ENCODE measurements at places on chromosomes 1 and 21.

- DNase-seq = no peak
Observed at GRCh38 chr1:247337250-247337746, 5.6 kb upstream of the ZNF496 start.

- DNase-seq = no peak
Observed at GRCh38 chr1:45654540-45655280, 30.9 kb upstream of the CCDC17 start.

DNA sequence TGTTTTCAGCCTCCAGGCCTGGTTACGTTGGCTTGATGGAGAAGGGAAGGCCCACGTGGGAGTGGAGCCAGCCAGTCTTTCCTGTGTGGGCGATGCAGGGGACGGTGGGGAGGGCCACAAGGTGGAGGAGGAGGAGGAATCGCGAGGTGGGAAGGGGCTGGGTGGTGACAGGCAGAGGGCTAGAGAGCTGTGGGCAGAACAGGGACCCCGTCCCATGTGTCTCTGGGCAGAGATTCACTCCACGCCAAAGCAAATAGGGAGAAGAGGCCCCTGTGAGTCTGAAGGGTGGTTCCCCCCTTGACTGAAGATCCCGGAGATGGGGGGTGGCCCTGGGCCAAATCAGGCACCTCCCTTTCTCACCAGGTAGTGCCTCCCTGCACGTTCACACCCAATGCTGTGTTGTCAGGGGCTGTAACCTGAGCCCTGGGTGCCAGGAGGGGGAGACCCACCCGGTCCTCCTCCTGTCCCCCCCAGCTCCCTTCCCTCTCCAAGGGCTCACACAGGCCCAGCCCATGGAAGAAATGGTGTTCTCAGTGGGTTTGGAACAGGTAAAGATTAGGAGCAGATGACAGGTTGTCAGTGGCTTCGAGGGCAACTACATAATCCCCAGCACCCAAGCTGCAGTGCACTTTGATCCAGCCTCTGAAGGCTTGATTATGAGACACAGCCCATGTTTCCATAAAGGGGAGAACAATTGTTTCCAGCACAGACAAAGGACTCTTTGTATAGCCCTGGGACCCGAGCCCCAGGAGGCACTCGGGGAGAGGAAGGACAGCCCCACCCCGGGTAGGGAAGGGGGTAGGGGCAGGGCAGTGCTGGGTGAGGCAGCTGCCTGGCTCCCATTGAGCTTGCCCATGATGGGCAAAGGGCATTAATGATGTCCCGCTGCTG, 37.7 kb upstream of the GPR37L1 start:
- DNase-seq = no peak

DNA sequence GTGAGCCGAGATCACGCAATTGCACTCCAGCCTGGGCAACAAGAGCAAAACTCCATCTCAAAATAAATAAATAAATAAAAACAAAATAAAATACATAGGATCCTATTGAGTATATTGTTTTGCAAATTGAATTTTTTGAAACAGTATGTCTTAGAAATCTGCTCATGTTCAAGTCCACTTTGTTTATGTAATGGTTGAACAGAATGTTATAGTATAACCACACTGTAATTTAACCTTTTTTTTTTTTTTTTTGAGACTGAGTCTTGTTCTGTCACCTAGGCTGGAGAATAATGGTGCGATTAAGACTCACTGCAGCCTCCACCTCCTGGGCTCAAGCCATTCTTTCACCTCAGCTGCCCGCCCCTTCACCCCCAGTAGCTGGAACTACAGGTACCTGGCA, 31.4 kb downstream of the PARK7 start:
- no peak for DNase-seq

DNA sequence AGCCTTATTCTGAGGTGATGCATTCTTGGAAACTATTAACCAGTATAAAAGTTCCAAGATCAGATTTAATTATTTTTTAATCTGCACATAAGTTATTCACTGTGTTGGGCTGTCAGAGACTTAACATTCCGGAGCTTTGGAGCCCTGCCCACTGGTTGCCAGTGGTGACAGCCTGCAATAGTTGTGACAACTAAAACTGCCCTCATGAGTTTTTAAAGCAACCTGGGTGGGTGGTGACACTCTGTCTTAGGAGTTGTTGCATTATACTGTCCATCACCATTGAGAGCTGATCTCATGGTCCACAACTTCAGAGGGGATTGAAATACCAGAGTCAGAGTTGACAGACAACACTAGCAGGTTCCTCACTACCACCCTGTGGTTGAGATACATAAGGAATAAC, 653.9 kb upstream of the USP24 start:
- no peak for DNase-seq

GRCh38 chr1:105632342-105633196, 1423.9 kb upstream of the PRMT6 start:
- no peak for DNase-seq

- DNase-seq = no peak
Observed at GRCh38 chr1:182139496-182139895, 78.0 kb upstream of the ZNF648 start.

GRCh38 chr1:159970932-159971342, 16.9 kb upstream of the SLAMF9 start:
- DNase-seq = no peak

GRCh38 chr1:111449703-111450017, 396 bp downstream of the ATP5PB start:
- DNase-seq = no peak

DNA sequence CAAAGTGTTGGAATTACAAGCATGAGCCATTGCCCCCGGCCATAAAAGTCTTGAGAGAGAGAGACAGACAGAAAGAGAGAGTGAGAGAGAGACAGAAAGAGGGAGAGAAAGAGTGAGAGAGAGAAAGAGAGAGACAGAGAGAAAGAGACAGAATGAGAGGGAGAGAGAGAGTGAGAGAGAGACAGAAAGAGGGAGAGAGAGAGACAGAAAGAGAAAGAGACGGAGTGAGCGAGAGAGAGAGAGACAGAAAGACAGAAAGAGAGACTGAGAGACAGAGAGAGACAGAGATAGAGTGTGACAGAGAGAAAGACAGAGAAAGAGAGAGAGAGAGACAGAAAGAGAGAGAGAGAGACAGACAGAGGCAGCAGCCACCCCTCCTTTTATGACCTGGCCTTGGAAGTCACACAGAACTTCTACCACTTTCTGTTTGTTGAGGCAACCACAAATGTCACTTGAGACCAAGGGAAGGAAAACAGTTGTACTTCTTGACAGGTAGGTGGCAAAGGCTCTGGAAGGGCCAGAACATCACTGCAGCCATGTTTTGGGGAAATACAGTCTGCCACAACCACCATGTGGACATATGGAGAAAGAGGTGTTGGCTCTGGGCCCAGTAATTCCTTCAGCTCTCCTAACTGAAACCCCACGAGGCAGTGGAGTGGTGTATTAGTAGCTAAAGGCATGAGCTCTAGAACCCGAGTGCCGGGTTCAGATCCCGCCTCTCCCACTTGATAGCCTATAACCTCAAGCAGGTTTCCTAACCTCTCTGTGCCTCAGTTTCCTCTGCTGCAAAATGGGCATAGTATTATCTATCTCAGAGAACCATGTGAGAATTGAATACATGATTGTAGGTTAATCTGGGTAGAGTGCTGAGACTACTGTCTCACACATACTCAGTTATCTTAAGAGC, 50.6 kb downstream of the TNFRSF8 start:
- DNase-seq = no peak

DNA sequence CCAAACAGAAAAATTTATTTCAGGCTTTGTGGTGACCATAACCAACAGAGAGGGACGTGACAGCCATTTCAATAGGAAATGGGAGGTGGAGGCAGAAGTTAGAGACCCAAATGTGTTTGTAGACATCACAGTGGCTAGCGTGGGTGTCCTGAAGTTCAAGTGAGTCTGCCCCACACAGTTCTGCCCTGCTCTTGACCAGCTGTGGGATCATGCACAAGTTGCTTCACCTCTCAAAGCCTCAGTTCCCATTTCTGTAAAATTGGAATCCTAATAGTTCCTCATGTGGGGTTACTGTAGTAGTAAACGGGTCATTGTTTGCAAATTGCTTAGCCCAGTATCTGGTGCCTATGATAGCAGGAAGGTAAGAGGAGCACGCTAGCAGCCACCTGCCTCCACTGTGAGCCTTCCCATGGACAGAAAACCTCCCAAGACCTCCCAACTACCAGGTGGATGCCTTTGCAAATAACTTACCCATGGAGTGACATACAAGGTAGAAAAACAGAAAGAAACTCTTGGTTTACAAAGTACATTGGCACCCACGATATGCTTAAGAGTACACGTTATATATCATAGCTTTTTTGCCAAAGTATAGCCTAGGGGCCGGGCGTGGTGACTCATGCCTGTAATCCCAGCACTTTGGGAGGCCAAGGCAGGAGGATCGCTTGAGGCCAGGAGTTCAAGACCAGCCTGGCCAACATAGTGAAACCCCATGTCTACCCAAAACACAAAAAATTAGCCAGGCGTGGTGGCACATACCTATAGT, 29.1 kb downstream of the FHAD1 start:
- DNase-seq = no peak

- DNase-seq = no peak
Observed at GRCh38 chr1:46764402-46764801, 34.4 kb upstream of the CYP4B1 start.

- no peak for DNase-seq
Observed at GRCh38 chr1:154453574-154454352, 48.3 kb upstream of the TDRD10 start.

- no peak for DNase-seq
Observed at GRCh38 chr1:227092069-227092468, 152.0 kb downstream of the COQ8A start.

GRCh38 chr1:63413394-63413793, 46.0 kb downstream of the ALG6 start:
- no peak for DNase-seq

DNA sequence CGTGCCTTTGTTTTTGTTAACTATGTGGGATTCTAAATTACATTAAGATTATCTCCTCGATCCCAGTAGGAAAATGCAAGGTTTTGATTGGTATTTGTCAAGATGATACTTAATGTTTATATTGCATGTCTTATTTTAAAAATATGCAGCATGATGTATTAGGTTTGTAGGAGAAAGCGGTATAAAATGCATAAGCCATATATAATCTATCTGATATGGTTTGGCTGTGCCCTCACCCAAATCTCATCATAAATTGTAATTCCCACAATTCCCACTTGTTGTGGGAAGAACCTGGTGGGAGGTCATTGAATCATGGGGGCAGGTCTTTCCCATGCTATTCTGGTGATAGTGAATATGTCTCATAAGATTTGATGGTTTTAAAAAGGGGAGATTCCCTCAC, 198.1 kb upstream of the NCAM2 start:
- no peak for DNase-seq

DNA sequence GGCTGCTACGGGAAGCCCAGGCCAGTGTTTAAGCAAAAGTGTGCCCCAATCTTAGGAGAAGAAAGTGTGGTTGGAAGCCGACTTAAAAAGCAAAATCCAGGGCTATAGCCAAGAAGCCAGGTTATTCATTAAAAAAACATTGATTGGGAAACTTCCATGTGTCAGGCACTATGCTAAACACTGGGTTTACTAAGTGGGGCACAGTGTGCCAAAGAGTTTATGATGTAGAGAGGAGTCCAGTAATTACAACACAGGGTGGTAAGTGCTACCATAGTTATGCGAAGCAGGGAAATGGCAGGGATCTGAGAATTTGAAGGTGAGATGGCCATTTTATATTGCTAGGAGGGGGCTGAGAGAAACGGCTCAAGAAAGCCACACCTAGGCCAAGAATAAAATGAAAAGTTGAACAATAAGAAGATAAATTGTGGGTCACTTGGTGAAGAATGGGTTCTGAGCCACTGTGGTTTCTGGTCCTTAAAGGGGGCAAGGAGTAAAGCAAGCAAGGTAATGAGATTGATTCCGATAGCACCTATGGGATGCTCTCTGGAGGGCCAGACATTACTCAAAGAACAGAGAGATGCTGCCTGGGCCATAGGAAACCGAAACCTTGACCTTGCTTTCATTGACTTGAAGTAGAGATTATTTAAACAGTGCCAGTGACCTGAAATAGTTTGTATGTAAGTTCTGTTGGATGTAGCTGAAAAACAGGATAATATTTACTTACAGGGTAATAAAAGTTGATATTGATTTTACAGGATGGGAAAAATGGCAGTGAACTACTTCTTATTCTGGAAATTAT, 177.8 kb downstream of the GIPC2 start:
- DNase-seq = no peak

Measured in omental fat pad (tissue), 4 donors.